Thyroid gland (tissue), 4 donors: ENCODE measurements at places on chromosomes 1 and 21. TPM values are rescaled to one million over a fixed set of nuclear protein-coding genes. Genes with fewer than 3 reads are reported as not detected.
A peak's percentile ranks its signal among the peaks of the same experiment; 100 is the strongest.

- no peaks in the 10 kb centered on the region for H3K27me3 ChIP-seq
- peaks cover 3% of the 10 kb centered on the region for H3K4me1 ChIP-seq
- no peak overlapping the region for H3K27ac ChIP-seq
Observed at GRCh38 chr1:21294266-21294989, 4.2 kb upstream of the ECE1 start.

DNA sequence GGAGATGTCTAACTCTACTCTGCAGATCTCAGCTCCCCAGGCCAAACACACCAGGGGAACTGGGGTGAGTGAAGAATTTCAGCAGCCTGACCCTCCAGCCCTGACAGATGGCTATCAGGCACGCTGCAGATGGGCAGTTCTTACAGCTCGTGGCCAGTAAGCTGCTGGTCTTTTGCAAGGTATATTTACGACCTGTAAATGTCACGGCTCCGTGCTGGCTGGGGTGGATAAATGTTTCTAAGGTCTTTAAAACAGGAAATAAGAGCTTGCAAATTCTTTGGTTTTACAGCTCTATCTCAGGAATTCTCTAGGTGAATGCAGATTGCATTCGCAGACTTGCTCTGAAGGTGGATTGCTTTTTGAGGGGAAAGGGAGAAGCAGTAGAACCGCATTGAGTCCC is 10.1 kb downstream of the DOP1B start:
- no peak for DNase-seq
- no peaks in the 10 kb centered on the region for H3K36me3 ChIP-seq
- H3K27ac ChIP-seq, result no peak overlapping the region
- H3K4me1 ChIP-seq, result peaks cover 7% of the 10 kb centered on the region
- no peaks in the 10 kb centered on the region for H3K27me3 ChIP-seq

DNA sequence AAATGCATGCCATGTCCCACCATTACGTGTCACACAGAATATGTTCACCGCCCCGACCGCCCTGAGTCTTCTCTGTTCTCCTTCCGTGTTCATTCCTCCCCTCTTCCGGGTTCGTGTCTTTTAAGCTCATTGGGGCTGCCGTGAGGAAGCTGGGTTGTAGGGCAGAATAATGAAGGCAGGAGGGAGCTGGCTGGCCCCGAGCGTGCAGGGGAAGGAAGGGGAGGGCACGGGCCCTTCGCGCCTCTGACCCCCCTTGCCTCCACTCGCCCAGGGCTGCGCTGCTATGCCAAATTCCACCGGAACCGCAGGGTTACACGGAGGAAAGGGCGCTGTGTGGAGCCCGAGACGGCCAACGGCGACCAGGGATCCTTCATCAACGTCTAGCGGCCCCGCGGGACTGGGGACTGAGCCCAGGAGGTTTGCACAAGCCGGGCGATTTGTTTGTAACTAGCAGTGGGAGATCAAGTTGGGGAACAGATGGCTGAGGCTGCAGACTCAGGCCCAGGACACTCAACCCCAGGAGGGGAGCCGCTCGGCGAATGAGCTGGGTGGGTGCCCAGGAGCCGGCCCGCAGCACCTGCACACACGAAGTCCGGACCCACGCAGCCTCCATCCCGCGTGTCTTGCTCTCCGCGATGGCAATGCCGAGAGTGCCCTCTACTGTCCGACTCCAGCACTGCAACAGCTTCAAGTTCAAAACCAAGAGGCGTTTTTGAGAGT is 16.5 kb upstream of the AGTRAP start:
- H3K27ac ChIP-seq, result no peak overlapping the region
- H3K4me3 ChIP-seq, result no peak overlapping the region
- DNase-seq, result peak; percentile 79

DNA sequence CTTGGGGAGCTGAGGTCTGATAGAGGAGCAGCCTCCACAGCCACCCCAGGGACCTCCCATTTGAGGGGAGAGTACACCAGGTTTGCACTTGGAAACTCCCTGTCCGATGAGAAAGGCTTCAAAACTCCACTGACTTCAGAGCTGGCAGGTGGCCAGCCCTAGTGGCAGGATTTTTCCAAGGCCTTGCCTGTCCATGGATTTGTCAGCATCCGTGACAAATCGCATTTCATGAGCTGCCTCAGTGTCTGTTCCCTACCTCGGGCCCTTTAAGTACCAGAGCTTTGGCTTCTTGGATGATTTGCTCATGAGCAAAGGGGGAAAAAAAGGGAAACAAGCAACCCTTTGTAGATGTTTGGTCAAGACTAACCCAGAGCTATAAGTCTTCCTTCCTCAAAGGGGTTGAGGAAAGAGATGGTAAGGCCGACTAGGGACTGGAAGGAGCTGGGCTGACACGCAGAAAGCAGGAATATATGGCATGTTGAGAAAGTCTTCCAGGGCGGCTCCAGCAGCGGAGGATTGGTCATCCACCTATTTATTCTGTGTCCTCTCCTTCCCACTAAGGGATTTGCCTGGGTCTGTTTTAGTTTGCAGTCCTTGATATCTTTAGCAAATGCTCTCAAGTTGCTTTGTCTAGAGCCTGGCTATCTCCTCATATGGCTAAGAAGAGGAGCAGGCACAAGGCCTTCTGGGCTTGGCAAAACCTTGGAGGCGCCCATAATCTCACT is 2.7 kb upstream of the HSPG2 start:
- no peaks in the 10 kb centered on the region for H3K36me3 ChIP-seq
- H3K27ac ChIP-seq, result no peak overlapping the region
- DNase-seq, result peak; percentile 86
- H3K4me3 ChIP-seq, result no peak overlapping the region
- no peaks in the 10 kb centered on the region for H3K27me3 ChIP-seq
- peaks cover 44% of the 10 kb centered on the region for H3K4me1 ChIP-seq

- DNase-seq, result no peak
- no peaks in the 10 kb centered on the region for H3K36me3 ChIP-seq
- H3K4me1 ChIP-seq, result peaks cover 21% of the 10 kb centered on the region
- no peak overlapping the region for H3K4me3 ChIP-seq
Observed at GRCh38 chr1:24864370-24864777, 65.7 kb downstream of the RUNX3 start.

- peak; percentile 96 for DNase-seq
- peak overlapping the region; percentile 55 for H3K4me3 ChIP-seq
- H3K36me3 ChIP-seq, result peaks cover 5% of the 10 kb centered on the region
Observed at GRCh38 chr1:110338309-110338885, 780 bp upstream of the RBM15 start.

DNA sequence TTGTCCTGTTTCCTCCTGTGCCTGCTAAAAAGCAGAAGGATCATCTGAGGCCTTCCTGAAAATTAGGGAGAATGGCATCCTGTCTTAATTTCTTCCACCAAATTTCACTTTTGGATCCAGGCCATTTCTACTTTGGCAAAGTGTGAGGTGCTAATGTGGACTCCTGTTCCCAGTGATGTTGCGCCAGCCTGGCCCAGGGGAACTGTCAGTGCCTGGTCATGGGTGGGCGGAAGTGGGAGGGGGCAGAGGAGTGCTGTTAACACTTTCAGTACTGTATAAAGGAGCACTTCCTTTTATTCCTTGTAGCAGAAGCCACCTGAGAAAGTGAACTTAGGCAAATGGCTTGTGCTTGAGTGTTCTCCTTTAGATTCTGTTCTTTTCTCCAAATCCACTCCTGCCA is 19.9 kb downstream of the ELAPOR1 start:
- no peak overlapping the region for H3K27ac ChIP-seq
- H3K36me3 ChIP-seq, result no peaks in the 10 kb centered on the region
- H3K27me3 ChIP-seq, result no peaks in the 10 kb centered on the region
- peaks cover 5% of the 10 kb centered on the region for H3K4me1 ChIP-seq
- peak; percentile 69 for DNase-seq

DNA sequence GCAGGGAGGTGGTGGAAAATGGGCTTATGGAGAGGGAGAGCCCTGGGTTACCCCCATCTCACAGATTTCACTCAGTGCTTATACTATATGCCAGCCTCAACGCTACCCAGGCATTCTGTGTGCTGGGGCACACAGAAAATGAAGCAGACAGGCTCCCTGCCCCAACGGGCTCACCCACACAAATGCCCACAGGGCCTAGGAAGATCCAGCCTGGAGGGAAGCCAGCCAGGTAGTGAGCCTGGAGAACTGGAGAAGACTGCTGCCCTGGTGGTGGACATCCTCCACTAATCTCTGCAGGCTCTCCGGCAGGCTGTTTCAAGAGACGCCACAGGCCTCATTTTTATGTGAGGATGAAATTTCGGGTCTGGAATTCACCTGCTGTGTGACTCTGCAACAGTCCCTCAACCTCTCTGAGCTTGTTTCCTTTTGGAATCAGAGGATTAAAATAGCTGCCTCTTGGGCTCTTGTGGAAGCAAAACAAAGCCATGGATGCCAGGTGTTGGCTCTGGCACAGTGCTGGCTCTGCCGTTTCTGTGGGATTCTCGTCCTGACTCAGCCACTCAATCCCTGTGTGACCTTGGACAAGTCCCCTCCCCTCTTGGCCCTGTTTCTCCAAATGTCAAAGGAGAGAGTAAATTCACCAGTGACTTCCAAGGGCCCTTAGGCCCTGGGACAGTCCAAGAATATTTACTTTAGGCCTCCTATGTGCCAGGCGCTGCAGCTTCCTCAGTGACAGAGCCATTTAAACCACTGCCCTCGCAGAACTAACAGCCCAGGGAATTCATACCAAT is 3.6 kb downstream of the PAQR7 start:
- peaks cover 32% of the 10 kb centered on the region for H3K4me1 ChIP-seq
- no peaks in the 10 kb centered on the region for H3K27me3 ChIP-seq
- H3K27ac ChIP-seq, result peak overlapping the region; percentile 3
- H3K4me3 ChIP-seq, result no peak overlapping the region

DNA sequence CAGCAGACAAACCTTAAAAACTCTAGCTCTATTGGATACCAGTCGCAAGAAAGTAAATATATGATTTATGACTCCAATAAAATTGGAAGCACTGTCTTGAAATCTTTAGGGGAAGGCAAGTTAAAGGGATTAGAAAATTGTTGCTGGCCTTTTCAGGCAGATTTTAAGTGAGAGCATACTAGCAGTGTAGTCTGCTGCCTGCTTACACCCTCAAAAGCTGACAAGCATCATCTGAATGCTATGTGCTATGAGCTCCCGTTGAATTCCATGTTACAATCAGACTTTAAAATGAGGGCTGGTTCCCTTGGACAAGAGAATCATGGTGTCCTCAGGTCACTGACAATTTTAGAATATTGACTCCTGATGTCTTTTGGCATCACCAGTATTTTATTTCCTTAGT is 271.1 kb upstream of the C1orf105 start:
- no peaks in the 10 kb centered on the region for H3K4me1 ChIP-seq
- H3K27ac ChIP-seq, result no peak overlapping the region
- H3K27me3 ChIP-seq, result no peaks in the 10 kb centered on the region
- H3K36me3 ChIP-seq, result no peaks in the 10 kb centered on the region

DNA sequence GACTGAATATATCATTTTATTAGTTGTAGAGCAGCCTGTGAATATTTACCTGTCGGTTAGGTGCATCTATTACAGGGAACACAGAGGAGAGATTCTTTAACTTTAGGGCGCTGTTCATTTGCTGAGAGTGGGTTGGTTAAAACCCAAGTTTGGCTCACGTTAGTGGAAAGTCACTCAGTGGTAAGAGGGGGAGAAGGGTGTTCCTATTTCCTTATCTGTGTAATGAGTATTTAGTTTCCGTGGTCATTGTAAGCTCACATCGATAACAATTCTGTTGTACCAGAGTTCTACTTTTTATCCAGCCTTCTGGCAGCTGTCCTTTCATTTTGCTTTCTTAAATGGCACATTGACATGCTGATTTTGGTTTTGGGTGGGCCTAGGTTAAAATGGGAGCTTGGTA is 773.2 kb upstream of the ADAMTS5 start:
- no peaks in the 10 kb centered on the region for H3K27me3 ChIP-seq
- H3K4me1 ChIP-seq, result no peaks in the 10 kb centered on the region
- DNase-seq, result no peak
- no peaks in the 10 kb centered on the region for H3K36me3 ChIP-seq
- no peak overlapping the region for H3K4me3 ChIP-seq

GRCh38 chr1:12678350-12678749 is 34.5 kb downstream of the AADACL4 start:
- H3K4me3 ChIP-seq, result no peak overlapping the region
- H3K4me1 ChIP-seq, result no peaks in the 10 kb centered on the region
- H3K27me3 ChIP-seq, result no peaks in the 10 kb centered on the region
- no peaks in the 10 kb centered on the region for H3K36me3 ChIP-seq
- DNase-seq, result no peak

DNA sequence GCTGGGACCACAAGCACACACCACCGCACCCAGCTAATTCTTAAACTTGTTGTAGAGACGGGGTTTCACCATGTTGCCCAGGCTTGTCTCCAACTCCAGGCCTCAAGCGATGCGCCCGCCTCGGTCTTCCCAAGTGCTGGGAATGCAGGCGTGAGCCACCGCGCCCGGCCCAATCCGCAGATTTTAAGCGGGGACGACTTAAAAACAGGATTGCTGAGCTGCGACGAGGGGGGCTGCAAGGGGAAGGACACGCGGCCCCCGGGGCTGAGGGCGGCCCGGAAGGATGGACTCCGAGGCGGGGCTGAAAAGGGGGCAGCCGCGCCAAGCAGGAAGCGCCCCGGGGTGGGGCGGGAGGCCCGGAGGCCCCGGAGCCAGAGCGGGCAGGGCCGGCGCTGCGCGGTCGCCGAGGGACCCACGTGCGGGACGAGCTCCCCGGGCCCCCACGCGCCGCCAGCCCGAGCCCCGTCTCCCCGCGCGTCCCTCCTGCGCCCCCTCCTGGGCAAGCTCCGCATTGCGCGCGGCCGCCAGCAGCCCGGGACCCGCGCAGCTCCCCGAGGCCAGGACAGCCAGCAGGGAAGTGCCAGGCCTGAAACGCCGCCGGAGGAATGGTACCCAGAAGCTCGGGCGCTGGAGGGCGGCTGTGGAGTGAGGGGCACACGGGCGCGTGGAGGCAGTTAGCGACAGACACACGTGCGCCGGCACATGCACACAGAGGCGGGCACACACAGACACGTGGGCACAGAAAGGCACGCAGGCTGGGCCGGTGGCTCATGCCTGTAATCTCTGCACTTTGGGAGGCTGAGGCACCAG is 5.5 kb upstream of the PRKCZ start:
- peak; percentile 66 for DNase-seq
- no peak overlapping the region for H3K27ac ChIP-seq
- no peaks in the 10 kb centered on the region for H3K36me3 ChIP-seq
- peaks cover 17% of the 10 kb centered on the region for H3K4me1 ChIP-seq
- H3K4me3 ChIP-seq, result peak overlapping the region; percentile 8
- H3K27me3 ChIP-seq, result no peaks in the 10 kb centered on the region

DNA sequence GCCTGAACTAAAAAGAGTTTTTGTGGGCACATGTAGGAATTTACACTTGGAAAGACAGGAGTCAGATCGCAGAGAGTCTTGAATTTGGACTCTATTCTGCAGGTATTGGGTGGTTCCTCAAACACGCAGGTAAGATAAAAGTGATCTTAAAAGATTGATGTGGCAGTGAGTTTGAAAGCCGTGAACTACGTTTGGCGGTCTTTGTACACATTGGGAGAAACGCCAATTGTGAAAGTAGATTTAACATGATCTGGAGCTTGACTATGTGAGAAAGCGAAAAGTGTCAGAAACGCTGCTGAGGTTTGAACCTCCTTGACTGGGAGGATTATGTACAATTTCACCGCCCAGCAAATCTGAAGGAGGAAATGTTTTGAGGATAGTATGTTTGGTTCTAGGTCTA is 1.5 kb upstream of the PPP2R5A start:
- H3K4me1 ChIP-seq, result peaks cover 11% of the 10 kb centered on the region
- H3K36me3 ChIP-seq, result no peaks in the 10 kb centered on the region
- DNase-seq, result no peak
- no peak overlapping the region for H3K27ac ChIP-seq
- no peak overlapping the region for H3K4me3 ChIP-seq

Gene SLC44A3
- total RNA-seq, result 6.7 TPM

Gene MYOM3
- total RNA-seq, result not detected

Gene LCE6A
- total RNA-seq, result not detected

Gene GALNT2
- 43.0 TPM for total RNA-seq

Gene PRAMEF6
- total RNA-seq, result not detected

Gene PPFIA4
- 2.7 TPM for total RNA-seq

Gene TTC39A
- 13.6 TPM for total RNA-seq

Gene PAPPA2
- total RNA-seq, result 2.7 TPM
